ENCODE measurements at places on chromosomes 1 and 21. TPM values are rescaled to one million over a fixed set of nuclear protein-coding genes. Genes with fewer than 3 reads are reported as not detected.

Gene GUCA2B
- not detected for total RNA-seq

Gene LAX1
- 0.38 TPM for total RNA-seq

Gene ELAVL4
- 15.3 TPM for total RNA-seq

Gene CCDC17
- 0.93 TPM for total RNA-seq

Gene S100B
- 67.8 TPM for total RNA-seq

Gene APOBEC4
- total RNA-seq = not detected

Gene NCF2
- total RNA-seq = 8.9 TPM

Gene RNU1-1
- under 0.01 TPM for total RNA-seq

Gene KIRREL1
- 80.8 TPM for total RNA-seq

Gene RSPH1
- 1.2 TPM for total RNA-seq

Gene LRRC71
- total RNA-seq = not detected

Gene ATP1A4
- total RNA-seq = 0.60 TPM

Gene IL24
- total RNA-seq = not detected

Gene HFM1
- 32.1 TPM for total RNA-seq

Gene EPHA8
- 33.2 TPM for total RNA-seq

Gene RHBDL2
- 0.49 TPM for total RNA-seq

Gene MROH7
- 8.5 TPM for total RNA-seq

Gene APCS
- total RNA-seq = not detected

Gene ESPN
- total RNA-seq = 27.5 TPM

Gene CAPN9
- total RNA-seq = 0.33 TPM

Gene UMODL1
- 0.16 TPM for total RNA-seq

Gene NEXN
- total RNA-seq = 10.6 TPM

Gene ITGB2
- 24.1 TPM for total RNA-seq

Measured in camera-type eye (tissue), 1 donor.